Activated T-helper 1 cell treated with Interleukin-2 at 50 U/mL for 16 hours (primary cell): ENCODE measurements at places on chromosomes 3 and 15.

DNA sequence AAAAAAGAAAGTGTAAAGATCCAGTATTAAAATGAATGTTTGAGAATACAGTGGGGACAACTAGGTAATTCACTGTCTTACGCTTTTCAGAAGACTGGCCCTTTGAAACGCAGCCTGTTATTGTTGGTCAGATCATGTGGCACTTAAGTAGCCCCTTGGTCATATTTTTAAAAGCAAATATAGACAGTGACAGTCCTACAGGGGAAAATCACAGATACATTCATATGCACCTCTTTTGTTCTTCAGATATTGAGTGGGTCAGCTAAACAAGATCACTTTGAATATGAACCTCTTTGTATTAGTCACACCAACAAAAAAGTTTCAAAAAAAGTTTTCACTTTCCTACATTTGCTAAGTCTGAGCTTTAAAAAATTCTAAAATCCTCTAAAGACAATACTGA lies 36.0 kb downstream of the TIGIT start:
- DNase-seq: no peak

GRCh38 chr15:73755946-73756345 lies 2.8 kb upstream of the INSYN1 start:
- DNase-seq: no peak

DNA sequence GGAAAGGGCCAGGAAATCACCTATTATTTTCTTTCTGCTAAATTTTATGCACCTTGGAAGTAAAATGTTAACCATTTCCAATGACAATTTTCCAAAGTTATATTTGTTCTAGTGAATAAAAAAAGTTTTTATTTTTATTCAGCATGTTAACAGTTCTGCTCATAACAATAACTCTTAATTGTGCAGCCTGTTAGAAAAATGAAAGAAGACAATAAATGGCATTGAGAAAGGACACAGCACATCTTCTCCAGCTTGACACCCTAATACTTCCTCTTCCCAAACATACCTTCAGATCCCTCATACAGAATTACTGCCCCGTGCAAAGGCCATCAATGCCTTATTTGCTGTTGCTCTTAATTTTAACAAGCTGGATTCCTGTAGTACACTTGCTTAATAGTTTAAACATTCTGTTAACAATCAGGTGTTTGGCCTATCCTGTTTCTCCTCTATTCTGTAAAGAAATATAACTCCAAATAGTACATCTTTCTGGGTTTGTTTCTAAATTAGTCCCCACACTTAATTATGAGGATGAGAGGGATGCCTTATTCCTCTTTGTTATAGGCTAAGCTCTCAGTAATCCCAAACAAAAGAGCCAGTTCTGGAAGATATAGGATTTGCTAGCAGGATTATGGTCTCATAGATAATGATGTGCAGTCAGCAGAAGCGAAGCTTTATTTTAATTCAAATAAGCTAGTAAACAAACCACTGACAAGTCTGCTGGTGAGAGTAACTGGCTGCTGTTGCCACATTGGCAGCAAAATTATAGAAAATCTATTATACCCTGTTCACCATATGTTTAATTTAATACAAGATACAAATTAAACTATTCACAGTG lies 19.2 kb upstream of the SOX2 start:
- DNase-seq: no peak

DNA sequence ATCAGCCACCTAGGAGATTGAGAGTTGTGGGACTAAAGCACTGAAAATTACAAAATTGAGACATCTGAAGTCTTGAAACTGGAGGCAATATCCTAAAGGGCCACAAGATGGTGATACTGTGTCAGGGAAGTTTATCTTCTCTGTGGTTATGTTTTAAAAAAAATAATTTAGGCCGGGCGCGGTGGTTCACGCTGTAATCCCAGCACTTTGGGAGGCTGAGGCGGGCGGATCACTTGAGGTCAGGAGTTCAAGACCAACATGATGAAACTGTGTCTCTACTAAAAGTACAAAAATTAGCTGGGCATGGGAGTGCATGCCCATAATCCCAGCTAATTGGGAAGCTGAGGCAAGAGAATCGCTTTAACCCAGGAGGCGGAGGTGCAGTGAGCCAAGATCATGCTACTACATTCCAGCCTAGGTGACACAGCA lies 17.9 kb upstream of the NIT2 start:
- DNase-seq: no peak

DNA sequence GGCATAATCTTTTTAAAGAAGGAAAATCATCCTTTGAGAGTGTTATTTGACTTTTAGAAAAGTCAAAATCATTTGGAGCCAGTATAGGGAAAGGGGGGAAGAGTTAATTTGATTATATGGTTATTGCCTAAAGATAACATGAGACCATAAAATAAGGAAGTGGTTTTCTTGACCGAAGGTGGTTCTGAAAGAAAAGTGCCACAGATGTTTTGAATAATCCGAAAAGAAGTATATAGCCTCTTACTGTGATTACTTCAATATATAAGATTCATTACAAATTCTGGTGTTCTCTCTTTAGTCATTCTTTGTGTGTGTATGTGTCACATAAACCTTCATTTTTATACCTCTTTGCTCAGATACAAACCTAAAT lies 1.1 kb downstream of the DNAJB11 start:
- DNase-seq: no peak

GRCh38 chr3:93924491-93924890 lies 49.2 kb downstream of the PROS1 start:
- no peak for DNase-seq

DNA sequence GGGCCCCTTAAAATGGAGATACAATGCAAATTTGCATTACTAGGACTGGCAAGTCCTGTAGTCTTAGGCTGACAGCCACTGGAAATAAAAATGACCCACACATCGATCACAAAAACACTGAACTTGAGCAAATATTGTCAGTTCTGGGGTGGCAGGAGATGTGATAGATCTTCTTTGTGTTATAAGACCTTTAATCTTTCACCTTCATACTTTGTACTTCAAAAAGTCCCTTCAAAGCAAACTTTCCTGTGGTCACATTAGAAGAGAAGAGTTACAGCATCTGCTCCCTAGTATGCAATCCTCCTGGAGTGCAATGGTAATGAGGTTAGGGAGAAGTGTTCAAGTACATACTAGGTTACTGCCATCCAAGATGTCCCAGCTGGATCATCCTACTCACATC lies 149.4 kb upstream of the KCNMB2 start:
- no peak for DNase-seq

DNA sequence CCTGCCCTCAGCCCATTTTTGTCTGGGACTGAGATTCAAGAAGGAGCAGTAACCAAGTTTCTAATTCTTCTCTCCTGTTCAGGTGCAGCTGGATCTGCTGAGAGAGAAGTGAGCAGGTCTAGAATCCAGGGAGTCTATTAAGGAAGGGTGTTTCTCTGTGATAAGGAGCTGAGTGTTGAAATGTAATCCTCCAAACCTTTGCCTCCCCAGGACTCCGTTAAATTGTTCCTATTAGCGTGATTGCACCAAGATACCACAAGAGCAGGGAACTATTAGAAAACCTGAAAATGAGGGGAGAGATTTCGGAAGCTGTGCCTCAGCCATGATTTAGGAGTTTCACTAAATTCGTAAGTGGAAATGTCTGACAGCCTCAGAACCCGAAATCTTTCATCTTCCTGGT lies 192.6 kb downstream of the EBLN2 start:
- DNase-seq: no peak

GRCh38 chr3:190747571-190747970 lies 114.9 kb downstream of the GMNC start:
- DNase-seq: no peak

- no peak for DNase-seq
These were observed 76.2 kb upstream of the MELTF start for GRCh38 chr3:197105786-197106185.

- DNase-seq: no peak
These were observed 57.3 kb upstream of the PPP2R3A start for GRCh38 chr3:135908225-135908624.

DNA sequence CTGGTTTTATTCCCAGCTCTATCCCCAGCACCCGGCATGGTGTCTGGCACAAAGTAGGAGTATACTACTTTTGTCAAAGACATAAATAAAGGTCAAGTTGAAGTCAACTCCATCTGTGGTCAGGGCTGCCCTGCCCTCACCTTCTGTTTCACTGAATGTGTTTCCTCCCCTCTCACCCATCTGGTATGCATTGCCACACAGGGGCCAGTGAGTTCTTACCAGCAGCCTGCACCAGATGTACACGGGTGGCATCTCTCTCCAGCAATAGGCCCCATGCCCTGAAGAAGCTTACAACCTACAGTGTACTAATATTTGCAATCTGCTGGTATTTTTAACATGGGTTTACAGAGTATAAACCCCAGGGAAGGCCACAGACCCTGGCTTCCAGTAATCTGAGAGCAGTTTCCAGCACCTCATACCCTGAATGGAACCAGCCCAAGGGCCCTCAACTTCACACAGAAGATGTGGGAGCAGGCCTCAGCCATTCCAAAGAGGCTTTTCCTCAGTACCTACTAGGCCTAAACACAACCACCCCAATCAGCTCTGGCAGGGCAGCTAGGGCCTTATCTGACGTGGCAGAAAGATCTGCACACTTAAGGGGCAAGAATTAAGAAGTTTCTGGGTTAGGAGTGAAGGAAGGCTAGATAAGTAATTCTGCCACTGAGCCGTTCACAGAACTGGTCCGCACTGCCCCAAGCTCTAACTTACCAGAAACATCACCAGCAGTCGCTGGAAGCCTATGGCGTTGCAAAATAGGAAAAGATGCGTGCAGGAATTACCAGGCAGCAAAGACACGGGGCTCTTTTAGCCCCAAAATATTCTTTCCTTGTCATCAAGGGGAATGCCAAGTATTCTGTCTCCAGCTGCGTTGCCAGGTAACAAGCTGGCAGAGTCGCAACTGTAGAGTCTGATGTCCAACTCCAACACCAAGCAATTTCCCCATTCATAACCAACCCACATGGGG lies 2.1 kb downstream of the IDH2 start:
- DNase-seq: no peak

DNA sequence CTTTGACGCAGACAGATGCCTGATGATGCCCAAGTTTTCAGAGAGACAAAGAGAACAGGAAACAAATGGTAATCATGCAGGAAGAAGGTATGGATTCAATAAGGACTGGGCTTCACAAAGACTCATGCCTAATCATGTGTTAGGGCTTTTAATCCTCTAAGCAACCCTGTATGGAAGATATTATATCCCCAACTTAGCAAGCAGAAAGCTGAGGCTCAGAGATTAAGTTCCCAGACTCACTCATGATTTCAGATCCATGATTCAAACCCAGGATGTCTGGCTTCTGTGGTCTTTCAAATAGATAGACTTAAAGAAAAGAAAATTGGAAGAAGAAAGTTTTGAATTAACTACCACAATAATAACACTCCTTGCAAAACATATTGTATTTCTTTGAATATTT lies 4.1 kb upstream of the CLASP2 start:
- DNase-seq: no peak

DNA sequence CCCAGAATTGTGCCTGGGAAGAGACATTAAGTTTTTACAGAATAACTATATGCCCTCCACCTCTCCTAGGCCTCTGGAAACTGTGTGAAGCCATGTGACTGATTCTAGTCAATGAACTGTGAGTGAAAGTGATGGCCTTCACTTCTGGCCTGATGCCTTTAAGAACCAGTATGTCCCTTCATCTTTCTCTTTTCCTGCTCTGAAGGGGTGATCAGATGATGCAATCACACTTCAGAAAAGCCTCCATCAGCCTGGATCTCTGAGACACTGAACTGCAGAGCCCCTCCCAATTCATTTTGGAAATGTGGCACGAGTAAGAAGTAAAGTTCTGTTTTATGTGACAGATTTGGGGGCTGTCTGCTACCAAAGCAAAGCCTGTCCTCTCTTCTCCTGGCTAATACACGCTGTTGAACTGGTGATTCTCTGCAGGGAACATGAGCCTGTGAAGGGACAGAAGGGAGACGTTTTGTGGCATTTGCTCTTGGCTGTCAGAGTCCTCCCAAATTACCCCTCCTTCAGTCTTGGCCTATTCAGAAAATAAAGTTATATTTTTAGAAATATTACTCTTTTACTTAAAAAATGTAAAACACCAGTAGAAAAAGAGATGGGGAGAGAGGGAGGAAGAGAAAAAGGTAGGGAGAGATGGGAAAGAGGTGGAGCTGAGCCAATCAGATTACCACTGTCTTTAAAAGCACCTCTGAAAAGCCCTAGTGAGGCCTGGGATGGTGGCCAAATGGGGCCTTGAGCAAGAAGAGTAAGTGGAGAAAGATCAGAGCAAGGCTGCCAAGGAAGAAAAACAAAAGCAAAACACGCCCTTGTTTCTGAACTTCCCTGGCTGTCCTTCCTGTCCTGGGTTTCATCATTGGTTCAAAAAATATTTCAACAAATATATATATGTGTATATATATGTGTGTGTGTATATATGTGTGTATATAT lies 40.9 kb upstream of the RYK start:
- no peak for DNase-seq

GRCh38 chr3:8490079-8490552 lies 11.5 kb upstream of the LMCD1 start:
- no peak for DNase-seq

GRCh38 chr15:65986416-65986815 lies 117.1 kb downstream of the RAB11A start:
- no peak for DNase-seq

DNA sequence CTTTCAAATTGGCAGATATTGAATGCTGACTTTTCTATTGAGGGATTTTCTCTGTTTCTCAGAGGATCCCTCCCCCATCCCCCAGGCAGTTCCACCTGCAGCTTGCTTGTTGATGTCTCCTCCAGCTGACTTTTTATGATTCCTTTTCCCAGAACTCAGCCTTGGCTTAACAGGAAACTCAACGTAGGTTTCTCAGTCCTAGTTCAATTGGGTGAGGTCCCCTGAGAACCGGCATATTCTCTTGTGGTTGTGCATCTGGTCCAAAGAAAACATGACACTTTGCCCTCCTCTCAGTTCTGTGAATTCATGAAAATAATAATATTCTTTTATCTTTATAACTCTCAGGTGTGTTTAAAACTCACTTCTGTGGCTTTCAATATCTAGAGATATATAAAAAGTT lies 1222.1 kb downstream of the OTOL1 start:
- no peak for DNase-seq

GRCh38 chr3:15659254-15659975 lies 57.9 kb downstream of the BTD start:
- no peak for DNase-seq

GRCh38 chr3:31985831-31986230 lies 4.3 kb downstream of the ZNF860 start:
- no peak for DNase-seq

GRCh38 chr3:160376681-160377080 lies 22.3 kb downstream of the IFT80 start:
- DNase-seq: no peak

- no peak for DNase-seq
These were observed 23.1 kb upstream of the TXNRD3 start for GRCh38 chr3:126677862-126678503.

DNA sequence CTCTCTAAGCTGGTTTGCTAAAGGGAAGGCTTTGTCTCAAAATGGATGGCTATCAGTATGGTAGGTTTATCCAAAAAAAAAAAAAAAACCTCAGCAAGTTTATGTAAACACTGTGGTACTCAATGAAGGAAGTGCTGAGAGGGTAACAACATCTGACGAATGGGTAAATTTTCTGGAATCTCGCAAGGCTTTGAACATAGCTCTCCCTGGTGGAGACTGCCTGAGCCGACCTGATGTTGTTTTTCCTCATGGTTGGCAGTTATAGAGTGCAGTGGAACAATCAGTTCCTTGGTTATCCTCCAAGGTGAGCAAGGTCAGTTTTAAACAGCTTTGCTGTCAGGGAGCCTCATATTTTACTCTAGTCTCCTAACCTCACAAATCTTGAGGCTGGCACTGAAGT lies 94.6 kb downstream of the ZPLD1 start:
- DNase-seq: no peak

- DNase-seq: no peak
These were observed 81.4 kb upstream of the HES1 start for GRCh38 chr3:194054540-194054939.
